ENCODE measurements at places on chromosomes 12 and 14.

DNA sequence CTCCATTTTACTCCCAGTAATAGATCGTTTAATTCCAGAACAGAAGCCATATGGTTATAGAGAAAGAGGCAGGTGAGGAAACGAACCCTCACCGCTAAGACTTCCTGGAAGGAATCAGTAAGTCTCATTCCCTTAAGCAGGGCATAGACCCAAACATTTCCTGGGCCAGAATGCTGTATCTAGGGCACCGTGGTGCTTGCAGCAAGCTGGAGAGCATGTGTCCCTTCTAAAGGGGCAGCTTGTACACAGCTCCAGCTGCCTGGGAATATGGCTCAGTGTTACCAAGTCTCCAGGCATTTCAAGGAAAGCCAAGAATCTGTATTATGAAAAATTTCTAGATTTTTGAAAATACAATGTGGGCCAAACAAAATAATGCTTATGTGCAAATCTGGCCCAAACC lies 73.4 kb downstream of the PPM1H start:
- no peak for DNase-seq

- DNase-seq = no peak
These were observed 96.6 kb downstream of the CCDC60 start for GRCh38 chr12:119431151-119431550.

- DNase-seq = no peak
These were observed 264.2 kb downstream of the TMEM132C start for GRCh38 chr12:128531170-128531569.

DNA sequence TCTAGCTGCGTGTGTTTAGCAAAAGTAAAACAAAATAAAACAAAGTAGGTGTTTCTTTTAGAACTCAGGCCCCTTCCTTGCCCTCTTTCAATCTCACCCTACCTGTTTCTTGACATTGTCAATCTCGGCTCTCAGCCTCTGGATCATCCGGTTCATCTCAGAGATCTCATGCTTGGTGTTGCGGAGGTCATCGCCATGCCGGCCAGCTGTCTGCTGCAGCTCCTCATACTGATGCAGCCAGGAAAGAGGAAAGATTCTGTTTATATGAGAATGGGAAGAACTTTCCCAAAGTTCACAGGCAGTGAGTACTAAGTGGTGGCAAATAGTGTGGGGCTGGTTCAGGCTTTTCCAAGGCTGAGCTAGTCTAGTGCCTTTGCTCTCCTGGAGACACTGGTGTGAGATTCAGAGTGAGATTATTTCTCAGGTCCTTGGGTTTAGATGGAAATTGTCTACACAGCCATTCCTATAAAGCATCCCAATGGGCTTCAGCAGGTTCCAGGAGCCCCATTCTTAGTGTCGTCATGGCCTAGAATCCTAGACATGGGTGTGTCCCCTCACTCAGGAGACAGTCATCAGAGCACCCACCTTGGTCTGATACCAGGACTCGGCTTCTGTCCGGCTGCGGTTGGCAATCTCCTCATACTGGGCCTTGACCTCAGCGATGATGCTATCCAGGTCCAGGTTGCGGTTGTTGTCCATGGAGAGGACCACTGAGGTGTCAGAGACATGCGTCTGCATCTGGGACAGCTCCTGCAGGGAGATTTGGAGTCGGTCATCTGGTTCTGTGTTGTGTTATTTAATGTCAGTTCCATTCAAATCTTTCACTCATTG lies 3.0 kb downstream of the KRT5 start:
- no peak for DNase-seq

DNA sequence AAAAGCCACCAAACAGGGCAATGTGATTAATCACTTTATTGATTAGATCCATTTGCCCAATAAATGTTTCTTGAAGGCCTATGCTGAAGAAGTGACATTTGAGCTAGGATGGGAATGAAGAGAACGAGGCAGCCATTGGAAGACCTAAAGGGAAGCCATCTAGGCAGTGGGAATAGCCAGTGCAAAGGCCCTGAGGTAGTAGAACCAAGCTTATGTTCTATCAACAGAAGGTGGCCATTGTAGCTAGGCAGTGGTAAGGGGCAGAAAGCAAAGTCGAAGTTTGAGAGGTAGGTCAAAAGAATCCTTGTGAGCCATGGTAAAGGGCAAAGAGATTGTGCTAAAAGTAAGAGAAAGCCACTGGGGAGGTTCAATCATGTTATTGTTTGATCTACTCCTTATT lies 173.1 kb downstream of the ITPR2 start:
- no peak for DNase-seq
